ENCODE measurements at places on chromosomes 16 and 17. TPM values are rescaled to one million over a fixed set of nuclear protein-coding genes. Genes with fewer than 3 reads are reported as not detected.

GRCh38 chr16:64151990-64152767 is 969.7 kb downstream of the CDH11 start:
- no peaks in the 10 kb centered on the region for H3K27me3 ChIP-seq
- no peak overlapping the region for H3K4me3 ChIP-seq
- DNase-seq, result no peak

DNA sequence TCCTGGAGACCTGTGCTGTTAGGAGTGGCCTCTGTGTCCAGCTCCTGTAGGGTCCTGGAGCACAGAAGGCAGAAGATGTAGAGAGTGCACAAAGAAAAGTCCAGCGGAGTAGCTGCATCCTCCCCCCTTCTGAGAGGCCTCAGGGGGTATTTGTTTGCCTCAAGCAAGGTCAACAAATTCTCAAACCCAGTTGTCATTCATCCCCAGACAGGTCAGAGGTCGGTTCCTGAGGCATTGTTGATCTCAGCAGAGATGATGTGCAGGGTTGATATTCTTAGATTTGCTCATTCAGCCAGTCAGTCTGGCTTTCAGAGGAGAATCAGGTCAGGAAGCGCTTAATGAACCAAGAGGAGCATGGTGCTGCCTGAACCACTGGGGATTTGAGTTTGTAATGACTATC is 8.3 kb upstream of the RBFOX1 start:
- H3K36me3 ChIP-seq, result no peaks in the 10 kb centered on the region
- no peaks in the 10 kb centered on the region for H3K4me1 ChIP-seq
- no peaks in the 10 kb centered on the region for H3K27me3 ChIP-seq
- no peak overlapping the region for H3K27ac ChIP-seq

DNA sequence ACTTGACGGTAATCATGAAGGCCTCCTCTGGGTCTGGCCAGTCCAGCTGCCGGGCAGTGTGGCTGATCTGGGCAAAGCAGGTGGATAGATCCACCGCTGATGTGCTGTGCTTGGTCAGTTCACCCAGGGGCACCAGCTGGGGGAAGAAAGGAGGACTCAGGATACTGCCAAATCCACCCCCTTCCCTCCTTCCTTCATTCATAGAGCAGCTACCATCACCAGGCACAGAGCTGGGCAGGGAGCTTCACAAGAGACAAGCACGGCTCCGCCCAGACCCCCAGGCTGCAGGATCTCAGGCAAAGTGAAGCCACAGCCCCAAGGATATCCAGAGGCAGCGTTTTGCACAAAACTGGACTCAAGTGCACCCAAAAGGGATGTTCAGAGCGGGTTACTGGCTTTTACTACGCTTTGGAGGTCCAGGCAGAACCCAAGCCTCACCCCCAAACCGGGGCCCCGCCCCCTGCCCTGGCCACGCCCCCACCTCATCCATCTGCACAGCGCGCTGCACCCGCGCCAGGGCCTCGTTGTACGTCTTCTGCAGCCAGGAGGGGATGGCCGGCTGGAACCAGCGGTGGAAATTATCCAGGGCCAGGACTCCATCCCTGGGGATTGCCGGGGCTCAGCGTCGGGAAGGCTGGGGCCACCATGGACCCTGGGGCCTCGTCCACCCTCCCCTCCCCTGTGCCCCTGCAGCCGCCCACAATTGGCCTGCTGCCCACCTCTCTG is 9.1 kb downstream of the UNC13D start:
- H3K4me3 ChIP-seq, result no peak overlapping the region
- no peak overlapping the region for H3K27ac ChIP-seq
- no peaks in the 10 kb centered on the region for H3K27me3 ChIP-seq
- peaks cover 3% of the 10 kb centered on the region for H3K4me1 ChIP-seq
- H3K36me3 ChIP-seq, result no peaks in the 10 kb centered on the region
- no peak for DNase-seq

DNA sequence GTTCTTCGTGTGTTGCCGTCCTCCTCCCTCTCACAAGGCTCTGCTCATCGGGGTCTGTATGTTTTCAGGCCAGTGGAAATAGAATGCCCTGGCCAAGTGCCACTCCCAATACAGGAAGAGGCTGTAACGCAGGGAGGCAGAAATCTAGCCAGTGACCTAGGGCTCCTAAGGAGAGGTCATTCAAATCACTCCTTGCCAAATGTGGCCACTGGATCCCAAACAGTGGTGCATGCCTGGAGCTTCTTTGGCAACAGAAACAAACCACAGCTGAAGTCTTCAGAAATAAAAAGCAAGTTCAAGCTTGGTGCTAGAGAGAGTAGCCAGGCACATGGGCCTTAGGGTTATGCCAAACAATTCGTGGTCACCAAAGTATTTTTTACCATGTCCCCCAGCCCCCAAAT is 66.1 kb downstream of the SMG6 start:
- peak; percentile 58 for DNase-seq
- H3K36me3 ChIP-seq, result no peaks in the 10 kb centered on the region
- H3K27ac ChIP-seq, result peak overlapping the region; percentile 75
- H3K4me3 ChIP-seq, result no peak overlapping the region

GRCh38 chr17:42456223-42457106 is 2.2 kb upstream of the ATP6V0A1 start:
- peak; percentile 43 for DNase-seq
- H3K4me3 ChIP-seq, result no peak overlapping the region
- H3K27ac ChIP-seq, result peak overlapping the region; percentile 77
- peaks cover 21% of the 10 kb centered on the region for H3K4me1 ChIP-seq

GRCh38 chr17:31558748-31559583 is 167.5 kb downstream of the RAB11FIP4 start:
- peak overlapping the region; percentile 72 for H3K27ac ChIP-seq
- H3K36me3 ChIP-seq, result no peaks in the 10 kb centered on the region
- no peaks in the 10 kb centered on the region for H3K4me1 ChIP-seq
- peak overlapping the region; percentile 66 for H3K4me3 ChIP-seq

DNA sequence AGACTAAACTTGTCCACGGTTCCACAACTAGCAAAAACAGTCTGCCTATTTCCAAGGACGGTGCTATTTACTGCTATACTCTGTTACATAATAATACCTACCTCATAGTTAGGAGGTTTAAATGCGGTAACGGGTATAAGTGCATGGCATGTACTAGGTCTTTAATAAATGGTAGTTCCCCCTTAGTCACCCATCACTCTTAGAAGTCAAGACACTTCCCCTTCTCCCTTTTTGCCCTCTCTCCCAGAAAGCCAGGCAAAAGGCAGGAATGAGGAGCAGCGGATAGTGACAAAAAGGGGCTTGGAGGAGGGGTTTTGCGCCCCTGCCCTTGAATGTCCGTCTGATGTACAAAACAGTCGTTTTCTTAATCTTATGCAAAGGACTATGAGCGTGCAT is 1.1 kb upstream of the LSM12 start:
- H3K36me3 ChIP-seq, result no peaks in the 10 kb centered on the region
- H3K4me1 ChIP-seq, result peaks cover 27% of the 10 kb centered on the region
- DNase-seq, result no peak
- no peak overlapping the region for H3K4me3 ChIP-seq
- H3K27ac ChIP-seq, result no peak overlapping the region
- H3K27me3 ChIP-seq, result no peaks in the 10 kb centered on the region

- no peak overlapping the region for H3K27ac ChIP-seq
- no peaks in the 10 kb centered on the region for H3K36me3 ChIP-seq
- DNase-seq, result no peak
- H3K4me1 ChIP-seq, result no peaks in the 10 kb centered on the region
Observed at GRCh38 chr16:83100679-83101078, 473.9 kb downstream of the CDH13 start.

GRCh38 chr16:27314986-27315332 is 1.2 kb downstream of the IL4R start:
- H3K36me3 ChIP-seq, result no peaks in the 10 kb centered on the region
- no peak overlapping the region for H3K4me3 ChIP-seq
- no peaks in the 10 kb centered on the region for H3K27me3 ChIP-seq

GRCh38 chr17:7929158-7930023 is at the start of gene KCNAB3:
Gene KCNAB3, minus strand, starts transcription at chr17:7929856. Its CDS starts 421 bp downstream, at chr17:7929435.
- H3K27me3 ChIP-seq, result no peaks in the 10 kb centered on the region
- no peak within 1 kb of the TSS for H3K27ac ChIP-seq
- no peak within 1 kb of the TSS for H3K4me3 ChIP-seq
- peaks cover 22% of the 10 kb centered on the region for H3K4me1 ChIP-seq

- no peaks in the 10 kb centered on the region for H3K36me3 ChIP-seq
- no peak for DNase-seq
- H3K4me3 ChIP-seq, result no peak overlapping the region
Observed at GRCh38 chr16:20243731-20244281, 83.5 kb downstream of the GP2 start.

DNA sequence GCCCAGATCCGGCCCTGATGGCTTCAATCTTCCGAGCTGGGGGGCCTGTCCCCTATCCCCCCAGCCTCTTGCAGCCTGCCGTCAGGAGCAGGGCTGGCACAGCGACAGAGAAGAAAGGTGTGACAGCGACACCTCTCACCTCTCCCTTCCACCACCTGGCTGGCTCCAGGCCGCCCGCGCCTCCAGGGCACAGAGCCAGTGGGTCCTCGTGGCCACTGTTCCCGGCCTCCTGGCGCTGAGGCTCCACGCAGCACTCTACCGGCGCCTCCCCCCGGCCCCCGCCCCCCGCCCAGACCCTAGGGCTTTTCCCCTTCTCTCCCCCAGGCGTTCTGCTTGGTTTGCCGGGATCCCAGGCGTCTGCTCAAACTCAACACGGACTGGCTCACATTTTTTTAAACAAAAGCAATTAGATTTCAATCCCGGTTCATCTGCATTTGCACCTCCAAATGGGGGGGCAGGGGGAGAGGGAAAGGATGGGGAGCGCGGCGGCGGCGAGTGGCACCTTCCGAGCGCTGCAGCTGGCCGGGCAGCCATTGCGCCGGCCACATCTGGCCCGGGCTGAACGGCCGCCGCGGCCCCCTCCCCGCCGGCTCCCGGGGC is 12.8 kb upstream of the CBX8 start:
- no peak for DNase-seq
- H3K36me3 ChIP-seq, result no peaks in the 10 kb centered on the region
- H3K4me1 ChIP-seq, result peaks cover 10% of the 10 kb centered on the region
- peaks cover 6% of the 10 kb centered on the region for H3K27me3 ChIP-seq
- peak overlapping the region; percentile 24 for H3K4me3 ChIP-seq
- no peak overlapping the region for H3K27ac ChIP-seq

DNA sequence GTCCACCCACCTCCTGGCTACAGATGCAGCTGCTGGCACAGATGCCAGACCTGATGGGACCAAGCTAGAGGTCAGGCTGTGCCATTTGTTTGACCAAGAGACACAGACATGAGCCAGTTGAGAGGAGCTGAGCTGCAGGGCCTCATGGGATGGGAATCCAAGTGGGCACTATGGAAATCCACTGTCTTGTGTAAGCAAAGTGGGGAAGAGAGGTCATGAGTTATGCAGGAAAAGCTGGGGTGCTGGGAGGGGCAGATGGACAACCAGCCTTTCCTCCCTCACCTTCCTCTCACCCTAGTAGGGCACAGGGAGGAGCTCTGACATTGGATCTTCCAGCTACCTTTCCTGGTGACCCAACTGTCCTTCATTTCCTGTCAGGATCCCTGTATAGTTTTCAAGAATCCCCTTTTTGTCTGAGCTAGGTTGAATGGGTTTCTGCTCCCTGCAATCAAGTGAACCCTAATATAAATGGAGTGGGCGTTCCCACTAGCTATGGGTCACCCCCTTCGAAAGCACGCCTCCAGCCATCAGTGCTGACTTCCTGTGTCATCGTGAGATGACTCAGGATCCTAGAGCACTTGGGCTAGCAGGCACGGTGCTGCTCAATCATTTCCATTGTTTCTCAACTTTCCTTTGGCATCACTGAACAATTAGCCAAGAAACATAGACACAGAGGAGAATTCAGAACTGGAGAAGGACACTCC is 13.6 kb downstream of the ATPAF2 start:
- no peak overlapping the region for H3K27ac ChIP-seq
- no peaks in the 10 kb centered on the region for H3K4me1 ChIP-seq
- no peak for DNase-seq

DNA sequence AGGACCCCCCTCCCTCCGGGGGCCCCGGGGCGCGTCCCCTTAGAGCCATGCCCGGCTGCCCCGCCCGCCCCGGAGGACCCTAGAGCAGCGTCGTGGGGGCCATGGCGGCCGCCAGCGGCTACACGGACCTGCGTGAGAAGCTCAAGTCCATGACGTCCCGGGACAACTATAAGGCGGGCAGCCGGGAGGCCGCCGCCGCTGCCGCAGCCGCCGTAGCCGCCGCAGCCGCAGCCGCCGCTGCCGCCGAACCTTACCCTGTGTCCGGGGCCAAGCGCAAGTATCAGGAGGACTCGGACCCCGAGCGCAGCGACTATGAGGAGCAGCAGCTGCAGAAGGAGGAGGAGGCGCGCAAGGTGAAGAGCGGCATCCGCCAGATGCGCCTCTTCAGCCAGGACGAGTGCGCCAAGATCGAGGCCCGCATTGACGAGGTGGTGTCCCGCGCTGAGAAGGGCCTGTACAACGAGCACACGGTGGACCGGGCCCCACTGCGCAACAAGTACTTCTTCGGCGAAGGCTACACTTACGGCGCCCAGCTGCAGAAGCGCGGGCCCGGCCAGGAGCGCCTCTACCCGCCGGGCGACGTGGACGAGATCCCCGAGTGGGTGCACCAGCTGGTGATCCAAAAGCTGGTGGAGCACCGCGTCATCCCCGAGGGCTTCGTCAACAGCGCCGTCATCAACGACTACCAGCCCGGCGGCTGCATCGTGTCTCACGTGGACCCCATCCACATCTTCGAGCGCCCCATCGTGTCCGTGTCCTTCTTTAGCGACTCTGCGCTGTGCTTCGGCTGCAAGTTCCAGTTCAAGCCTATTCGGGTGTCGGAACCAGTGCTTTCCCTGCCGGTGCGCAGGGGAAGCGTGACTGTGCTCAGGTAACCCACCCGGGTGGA is 759 bp downstream of the ALKBH5 start:
- peak; percentile 54 for DNase-seq
- H3K4me1 ChIP-seq, result peaks cover 37% of the 10 kb centered on the region
- H3K4me3 ChIP-seq, result peak overlapping the region; percentile 90
- no peaks in the 10 kb centered on the region for H3K27me3 ChIP-seq
- H3K36me3 ChIP-seq, result no peaks in the 10 kb centered on the region

GRCh38 chr17:5126719-5127488 is 11.1 kb downstream of the USP6 start:
- no peaks in the 10 kb centered on the region for H3K4me1 ChIP-seq
- no peak overlapping the region for H3K4me3 ChIP-seq
- no peaks in the 10 kb centered on the region for H3K27me3 ChIP-seq
- H3K27ac ChIP-seq, result no peak overlapping the region

DNA sequence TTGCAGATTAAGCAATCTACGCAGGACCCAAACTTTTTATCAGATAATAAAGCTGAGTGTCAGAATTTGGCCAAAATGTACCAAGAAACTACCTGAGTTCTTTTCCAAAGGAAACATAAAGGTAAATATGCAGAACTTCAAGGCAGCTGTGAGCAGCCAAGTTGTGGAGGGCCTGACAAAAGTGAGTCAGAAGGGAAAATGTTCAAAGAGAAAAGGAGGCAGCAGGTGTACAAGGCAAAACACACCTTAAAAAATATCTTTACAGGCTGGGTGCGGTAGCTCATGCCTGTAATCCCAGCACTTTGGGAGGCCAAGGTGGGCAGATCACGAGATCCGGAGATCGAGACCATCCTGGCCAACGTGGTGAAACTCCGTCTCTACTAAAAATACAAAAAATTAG is 7.0 kb upstream of the KANSL1 start:
- no peak overlapping the region for H3K27ac ChIP-seq
- H3K27me3 ChIP-seq, result no peaks in the 10 kb centered on the region
- DNase-seq, result no peak

LCMT1 gene
- total RNA-seq, result 101 TPM

RTN4RL1 gene
- total RNA-seq, result 1.8 TPM

KRTAP2-3 gene
- not detected for total RNA-seq

LRRC3C gene
- total RNA-seq, result not detected

SEZ6 gene
- 2.1 TPM for total RNA-seq

SMIM5 gene
- 2.0 TPM for total RNA-seq

SPATA2L gene
- 14.4 TPM for total RNA-seq

NPIPB9 gene
- total RNA-seq, result 12.6 TPM

TLCD1 gene
- total RNA-seq, result 4.2 TPM

HIC1 gene
- total RNA-seq, result 36.1 TPM

All from testis (tissue), 5 donors.